CD4-positive, alpha-beta T cell treated with Interferon alpha-2 for 1 hour (primary cell): ENCODE measurements at places on chromosomes 2 and 18.

DNA sequence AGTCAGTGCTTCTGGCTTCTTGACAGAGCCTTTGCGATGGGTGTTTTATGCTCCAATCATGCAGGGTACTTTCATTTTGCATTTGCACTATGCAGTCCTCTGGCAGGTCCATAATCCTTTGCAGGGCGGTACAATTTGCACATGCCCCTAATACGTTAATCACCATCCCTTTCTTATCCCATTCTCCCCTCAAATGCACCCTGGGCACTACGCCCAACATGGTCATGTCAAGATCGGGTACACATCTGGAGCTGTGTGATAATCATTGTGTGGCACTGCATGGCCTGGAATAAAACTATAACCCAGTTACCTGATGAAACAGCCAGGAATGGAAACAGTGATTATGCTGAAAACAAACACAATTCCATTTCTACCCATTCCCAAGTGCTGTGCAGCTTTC lies 27.7 kb downstream of the LOXHD1 start:
- no peak for DNase-seq

GRCh38 chr2:7417845-7418742 lies 500.9 kb downstream of the RNF144A start:
- DNase-seq: no peak

- DNase-seq: no peak
These were observed 86.8 kb upstream of the ST3GAL5 start for GRCh38 chr2:85975581-85975980.

DNA sequence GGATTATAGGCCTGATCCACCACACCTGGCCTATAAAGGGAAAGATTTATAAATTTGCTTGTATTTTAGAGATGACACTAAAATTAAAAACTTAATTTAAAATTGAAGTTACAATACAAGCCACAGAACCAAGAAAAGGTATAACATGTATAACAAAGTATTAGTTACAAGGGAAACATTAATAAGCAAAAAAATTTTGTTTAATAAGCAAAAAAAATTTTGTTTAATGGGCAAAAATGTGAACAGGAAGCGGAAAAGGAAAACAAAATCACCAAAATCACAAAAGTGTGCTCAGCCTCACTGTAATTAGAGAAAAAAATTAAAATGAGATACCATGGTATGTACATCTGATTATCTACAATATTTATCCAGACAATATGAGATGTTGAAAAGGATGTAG lies 15.9 kb upstream of the NDUFV2 start:
- no peak for DNase-seq

GRCh38 chr2:238383743-238384380 lies 42.9 kb upstream of the ASB1 start:
- DNase-seq: no peak

DNA sequence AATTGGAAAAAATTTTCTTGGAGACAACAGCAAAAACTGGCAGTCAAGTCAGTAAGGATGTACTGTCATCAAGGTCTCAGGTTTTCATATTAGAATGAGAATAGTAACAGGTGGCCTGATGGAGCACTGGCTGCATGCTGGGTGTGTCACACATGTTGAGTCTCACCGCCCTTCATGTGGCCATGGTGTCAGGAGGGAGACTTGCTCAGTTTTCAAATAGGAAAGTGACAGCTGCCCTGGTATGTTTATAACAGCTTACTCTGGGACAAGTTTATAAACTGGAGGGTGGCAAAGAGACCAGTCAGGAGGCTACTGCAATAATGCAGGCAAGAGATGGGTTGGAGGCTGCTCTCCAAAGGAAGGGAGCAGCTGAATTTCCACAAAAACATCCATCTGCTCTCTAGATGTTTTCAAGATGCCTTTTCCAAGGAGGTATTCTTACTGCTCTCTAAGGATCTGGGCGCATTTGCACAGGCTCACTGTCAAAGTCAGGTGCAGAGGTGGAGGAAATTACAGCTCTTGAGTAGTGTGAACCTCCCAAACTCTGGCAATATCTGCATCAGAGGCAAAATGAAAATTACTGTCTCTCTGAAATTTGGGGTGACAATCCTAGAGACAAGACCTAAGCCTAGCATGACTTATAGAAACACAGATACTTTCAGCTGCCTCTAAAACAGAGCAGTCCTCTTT lies 321.9 kb upstream of the RAB12 start:
- DNase-seq: no peak

- no peak for DNase-seq
These were observed 159.6 kb downstream of the DCC start for GRCh38 chr18:52499644-52500043.

DNA sequence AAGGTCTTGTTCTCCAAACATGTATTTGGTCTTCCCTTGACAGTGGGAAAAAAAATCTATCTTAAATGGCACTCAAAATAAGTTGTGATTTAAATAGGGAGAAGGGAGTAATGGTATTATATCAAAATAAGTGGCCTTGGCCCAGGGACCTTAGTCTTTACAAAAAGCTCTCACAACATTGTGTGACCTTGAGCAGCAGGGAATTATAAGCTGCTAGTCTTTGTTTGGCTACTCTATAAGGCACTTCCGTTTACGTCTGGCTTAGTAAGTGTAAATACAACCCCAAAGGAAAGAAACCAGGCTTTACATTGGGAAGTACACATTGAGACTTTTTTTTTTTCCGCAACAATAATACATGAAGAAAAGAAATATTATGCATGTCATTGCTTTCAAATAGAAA lies 734.0 kb upstream of the LINC00305 start:
- no peak for DNase-seq

GRCh38 chr2:67649331-67650261 lies 252.5 kb downstream of the ETAA1 start:
- DNase-seq: no peak

- no peak for DNase-seq
These were observed 258.7 kb downstream of the CLIP4 start for GRCh38 chr2:29373870-29374269.

DNA sequence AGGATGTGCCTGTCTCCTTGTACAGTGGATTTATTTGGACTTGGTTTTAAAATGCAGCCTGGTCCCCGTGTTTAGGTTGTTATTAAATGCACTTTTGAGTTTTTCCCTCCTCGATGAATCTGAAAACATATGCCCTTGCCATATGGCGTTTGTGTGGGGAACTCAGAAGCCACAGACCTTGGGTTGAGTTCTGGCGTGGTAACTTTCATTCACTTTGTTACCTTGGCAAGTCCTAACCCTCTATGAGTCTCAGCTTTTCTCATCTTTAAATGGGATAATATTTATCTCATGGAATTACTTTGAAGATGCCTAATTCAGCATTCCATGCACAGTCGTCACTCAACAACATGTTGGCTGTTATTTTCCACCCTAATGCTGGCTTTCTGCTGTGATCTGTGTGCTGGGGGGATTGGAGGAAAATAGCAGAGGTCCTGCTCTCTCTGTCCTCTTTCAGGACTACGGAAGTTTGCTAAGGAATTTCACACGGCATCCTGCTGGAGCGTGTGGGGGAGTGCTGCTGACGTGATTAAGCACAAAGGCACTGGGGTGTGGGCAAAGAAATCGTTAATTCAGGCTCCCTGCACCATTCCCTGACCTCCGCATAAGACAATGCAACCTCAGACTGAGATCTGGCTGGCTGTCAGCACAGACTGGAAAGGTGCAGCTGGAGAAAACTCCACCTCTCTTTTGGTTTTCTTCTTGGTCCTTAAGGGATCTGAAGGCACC lies 61.7 kb downstream of the LDLRAD4 start:
- DNase-seq: no peak

DNA sequence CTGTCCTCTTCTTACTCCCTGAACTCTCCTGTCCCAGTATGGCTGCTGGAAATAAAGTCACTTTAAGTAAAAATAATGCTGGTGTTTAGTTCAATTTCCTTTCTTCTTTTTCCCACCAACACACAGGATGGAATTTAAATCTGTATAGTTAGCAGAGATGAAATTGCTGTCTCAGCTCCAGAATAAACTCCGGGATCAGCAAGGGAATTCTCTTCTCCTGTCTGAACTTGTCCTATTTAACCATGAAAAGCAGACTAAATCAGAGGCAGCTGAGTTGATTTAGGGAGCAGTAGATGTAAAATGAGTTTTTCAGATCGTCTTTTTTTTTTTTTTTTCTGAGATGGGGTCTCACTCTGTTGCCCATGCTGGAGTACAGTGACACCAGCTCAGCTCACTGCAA lies 25.9 kb downstream of the TTLL4 start:
- DNase-seq: no peak

DNA sequence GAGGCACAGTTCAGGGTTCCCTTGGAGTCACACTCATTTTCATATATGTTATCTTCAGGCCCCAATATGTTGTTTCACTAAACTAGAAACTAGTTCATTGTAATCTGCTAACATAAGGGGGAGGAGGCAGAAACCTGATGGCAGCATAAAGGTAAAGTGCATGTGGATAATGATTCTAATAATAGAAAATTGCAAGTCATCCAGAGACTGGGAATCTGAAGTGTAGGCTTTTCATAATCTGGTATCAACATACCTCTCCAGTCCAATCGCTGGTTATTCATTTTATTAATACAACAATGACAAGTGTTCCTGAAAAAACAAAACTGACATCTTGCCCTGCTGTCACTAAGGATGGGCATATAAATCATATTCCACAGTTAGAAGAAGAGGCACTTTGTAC lies 326.3 kb upstream of the ZNF804A start:
- no peak for DNase-seq

DNA sequence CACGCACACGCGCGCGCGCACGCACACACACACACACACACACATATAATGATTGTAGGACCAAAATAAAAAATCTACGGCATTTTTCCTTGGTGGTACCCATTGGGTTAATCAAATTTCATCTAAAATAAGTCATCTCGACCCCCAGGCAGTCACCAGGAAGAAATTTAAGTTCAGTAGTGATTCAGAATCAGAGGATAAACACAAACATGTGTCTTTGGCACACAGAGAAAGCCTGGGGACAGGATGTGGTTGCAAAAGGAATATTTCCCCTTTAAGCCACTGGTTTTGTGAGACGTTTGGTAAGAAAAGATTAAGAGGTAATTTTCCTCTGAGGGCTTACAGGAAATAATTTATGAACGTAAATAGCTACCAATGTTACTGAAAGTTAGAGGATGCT lies 171.6 kb upstream of the PIEZO2 start:
- DNase-seq: no peak

GRCh38 chr2:45731141-45731540 lies 79.7 kb downstream of the PRKCE start:
- no peak for DNase-seq

GRCh38 chr2:177882501-177882900 lies 190.1 kb downstream of the PDE11A start:
- DNase-seq: no peak

DNA sequence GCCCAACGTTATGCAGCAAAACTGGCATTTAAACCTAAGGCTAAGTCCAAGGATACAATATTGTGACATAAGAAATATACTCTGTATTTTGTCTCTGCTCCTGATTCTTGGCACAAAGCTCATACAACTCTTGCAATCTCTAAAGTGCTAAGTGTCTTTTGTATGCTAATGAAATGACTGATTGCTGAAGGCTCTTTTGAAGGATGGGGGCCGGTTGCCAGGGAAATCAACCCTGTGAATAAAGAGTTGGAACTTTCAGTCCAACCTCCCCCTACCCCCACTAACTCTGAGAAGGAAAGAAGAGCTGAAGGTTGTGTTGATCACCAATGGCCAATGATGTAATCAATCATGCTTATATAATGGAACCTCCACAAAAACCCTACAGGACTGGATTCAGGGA lies 40.3 kb downstream of the SESTD1 start:
- DNase-seq: no peak

GRCh38 chr18:23494992-23495391 lies 8.3 kb upstream of the RMC1 start:
- no peak for DNase-seq

DNA sequence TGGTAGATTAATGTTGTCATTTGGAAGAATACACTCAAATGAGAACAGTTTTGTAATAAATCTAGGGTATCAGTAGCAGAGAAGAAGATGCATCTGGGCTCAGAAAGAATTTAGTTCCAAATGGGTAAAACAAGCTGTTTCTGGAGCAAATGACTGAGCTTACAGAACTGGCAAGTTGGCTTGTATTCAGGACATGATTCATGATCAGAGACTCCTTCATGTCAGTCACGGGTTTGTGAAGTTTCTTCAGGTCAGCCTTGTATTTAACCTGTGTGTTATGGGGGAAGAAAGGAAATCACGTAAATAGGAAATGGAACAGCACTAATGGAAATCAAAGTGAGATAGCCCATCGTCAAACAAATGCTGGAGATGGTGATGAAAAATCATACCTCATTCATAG lies 109.1 kb downstream of the RIF1 start:
- DNase-seq: no peak

DNA sequence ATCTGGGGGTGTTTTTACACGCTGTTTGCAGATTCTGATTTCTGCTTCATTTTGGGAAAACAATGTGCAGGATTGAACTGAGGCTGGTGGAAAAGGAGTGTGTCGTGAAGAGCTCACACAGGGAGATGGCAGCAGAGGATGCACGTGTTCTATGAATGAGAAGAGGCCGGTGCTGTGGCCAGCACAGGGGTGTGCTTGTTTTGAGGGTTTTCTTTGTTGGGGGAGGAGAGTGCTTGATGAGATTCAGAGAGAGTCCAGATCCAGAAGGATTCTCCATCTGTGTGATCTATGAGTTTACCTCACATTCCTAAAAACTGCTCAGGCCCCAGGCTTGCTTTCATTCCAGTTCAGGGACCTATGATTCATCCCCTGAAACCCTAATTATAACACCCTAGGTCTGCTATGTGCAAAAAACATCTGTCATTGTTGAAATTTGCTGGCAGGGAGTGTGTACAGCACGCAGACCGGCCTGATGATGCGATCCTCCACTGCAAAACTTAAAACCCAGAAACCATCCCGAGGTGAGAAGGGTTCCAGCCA lies 12.1 kb downstream of the TGFA start:
- no peak for DNase-seq

DNA sequence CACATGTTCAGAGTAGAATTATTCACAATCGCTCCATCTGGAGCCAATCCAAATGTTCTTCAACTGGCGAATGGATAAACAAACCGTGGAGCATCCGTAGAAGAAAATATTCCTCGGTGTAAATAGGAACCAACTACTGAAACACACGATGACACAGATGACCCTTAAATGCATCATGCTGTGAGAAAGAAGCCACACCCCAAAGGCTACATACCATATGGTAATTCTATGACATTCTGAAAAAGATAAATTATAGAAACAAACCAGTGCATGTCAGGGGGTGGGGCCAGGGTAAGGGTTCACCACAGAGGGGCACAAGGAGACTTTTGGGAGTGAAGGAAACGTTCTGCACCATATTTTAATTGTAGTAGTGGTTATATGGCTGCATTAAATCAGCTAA lies 312.2 kb upstream of the SMIM21 start:
- no peak for DNase-seq

- DNase-seq: no peak
These were observed 510.3 kb downstream of the PLCL1 start for GRCh38 chr2:198314559-198315153.

GRCh38 chr18:29309366-29309765 lies 1132.4 kb upstream of the CDH2 start:
- DNase-seq: no peak

DNA sequence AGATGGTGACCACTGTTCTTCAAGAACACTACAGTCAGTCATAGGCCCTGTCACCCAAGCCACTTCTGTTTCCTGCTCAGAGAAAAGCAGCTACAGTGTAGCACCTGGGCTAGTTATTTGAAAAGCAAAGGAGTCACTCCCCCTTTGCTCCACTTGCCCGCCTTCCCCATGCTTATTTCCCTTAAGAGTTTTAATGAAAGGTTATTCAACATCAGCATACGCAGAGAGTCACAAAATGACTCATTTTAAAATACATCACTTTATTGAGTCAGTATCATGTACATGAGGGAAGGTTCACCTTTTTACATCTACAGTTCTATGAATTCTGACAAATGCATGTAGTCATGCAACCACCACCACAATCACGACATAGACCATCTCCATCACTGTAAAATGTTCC lies 71.3 kb downstream of the TNFRSF11A start:
- DNase-seq: no peak
